Colonic mucosa (tissue), 4 donors: ENCODE measurements at places on chromosomes 12 and 14. TPM values are rescaled to one million over a fixed set of nuclear protein-coding genes. Genes with fewer than 3 reads are reported as not detected.

- H3K36me3 ChIP-seq: no peaks in the 10 kb centered on the region
- H3K27me3 ChIP-seq: no peaks in the 10 kb centered on the region
- no peak for DNase-seq
- H3K4me3 ChIP-seq: no peak overlapping the region
Measured at GRCh38 chr12:15634010-15634683, 155.0 kb downstream of the EPS8 start.

- no peaks in the 10 kb centered on the region for H3K4me1 ChIP-seq
- no peak overlapping the region for H3K4me3 ChIP-seq
- H3K27ac ChIP-seq: no peak overlapping the region
- DNase-seq: no peak
Measured at GRCh38 chr12:69435644-69436043, 34.5 kb upstream of the FRS2 start.

DNA sequence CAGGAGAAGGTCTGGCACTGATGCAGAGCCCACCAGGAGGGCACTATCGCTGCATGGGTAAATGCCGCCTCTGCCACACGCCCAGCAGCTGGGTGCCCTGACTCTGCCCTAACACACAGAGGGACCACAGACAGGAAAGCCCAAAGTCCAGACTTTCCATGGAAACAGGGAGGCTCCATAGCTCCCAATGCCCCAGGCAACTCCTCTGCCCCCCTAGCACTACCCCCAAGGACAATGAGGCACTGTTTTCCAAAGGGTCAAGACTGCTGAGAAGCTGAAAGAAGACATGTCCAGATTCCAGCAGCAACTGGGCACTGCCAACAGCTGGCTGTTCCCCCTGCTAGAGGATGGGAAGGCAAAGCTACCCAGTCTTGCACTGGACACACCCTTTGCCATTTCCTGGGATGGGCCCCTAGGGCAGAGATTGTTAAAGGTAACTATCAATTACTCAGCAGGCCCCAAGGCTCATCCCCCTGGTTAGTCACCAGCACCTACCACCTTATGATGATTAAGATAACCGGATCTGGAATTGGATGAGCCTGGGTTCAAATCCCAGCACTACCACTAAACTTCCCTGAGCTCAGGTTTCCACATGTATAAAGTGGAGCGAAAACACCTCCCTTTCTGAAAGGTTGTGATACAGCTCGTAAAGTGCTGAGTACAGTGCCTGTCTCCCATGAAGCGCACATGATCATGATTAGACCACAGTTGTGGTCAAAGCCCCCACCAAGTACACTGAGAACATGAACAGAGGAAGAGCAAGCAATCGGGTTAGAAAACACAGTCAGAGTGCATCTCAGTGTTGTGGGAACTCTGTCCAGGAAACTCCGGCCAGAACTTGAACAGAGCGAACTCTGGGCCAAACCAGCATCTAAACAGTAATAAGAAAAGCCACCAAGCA is 3.3 kb downstream of the PXN start:
- no peaks in the 10 kb centered on the region for H3K27me3 ChIP-seq
- peak overlapping the region; percentile 6 for H3K4me3 ChIP-seq
- H3K36me3 ChIP-seq: no peaks in the 10 kb centered on the region
- peaks cover 18% of the 10 kb centered on the region for H3K4me1 ChIP-seq

GRCh38 chr14:57485635-57486034 is 8.0 kb downstream of the CCDC198 start:
- no peak for DNase-seq
- H3K36me3 ChIP-seq: no peaks in the 10 kb centered on the region
- no peaks in the 10 kb centered on the region for H3K27me3 ChIP-seq
- H3K4me3 ChIP-seq: no peak overlapping the region
- H3K27ac ChIP-seq: no peak overlapping the region

DNA sequence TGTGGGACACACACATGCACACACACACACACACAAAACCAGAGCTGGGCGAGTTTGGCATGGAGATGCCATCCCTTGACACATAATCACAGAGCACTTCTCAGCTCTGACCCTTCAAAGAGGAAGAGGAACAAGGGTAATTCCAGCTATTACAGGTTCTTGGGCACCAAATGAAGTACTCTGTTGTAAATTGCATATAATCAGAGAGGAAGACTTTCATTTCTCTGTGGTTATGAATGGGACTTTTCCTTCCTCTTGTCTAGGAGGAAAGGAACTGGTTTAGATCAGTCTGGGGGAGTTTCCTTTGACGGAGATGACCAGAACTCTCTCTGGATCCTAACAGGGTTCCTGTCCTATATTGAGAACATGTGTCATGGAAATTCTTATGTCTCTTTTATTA is 26.4 kb upstream of the FGF6 start:
- H3K36me3 ChIP-seq: no peaks in the 10 kb centered on the region
- no peak overlapping the region for H3K27ac ChIP-seq
- H3K4me1 ChIP-seq: no peaks in the 10 kb centered on the region
- H3K4me3 ChIP-seq: no peak overlapping the region
- H3K27me3 ChIP-seq: no peaks in the 10 kb centered on the region
- DNase-seq: no peak

- H3K36me3 ChIP-seq: no peaks in the 10 kb centered on the region
- H3K27me3 ChIP-seq: no peaks in the 10 kb centered on the region
Measured at GRCh38 chr14:104723651-104724406, at the start of gene ADSS1. ADSS1 (plus strand) TSS chr14:104724229; CDS start chr14:104724271, 42 bp downstream.

- no peaks in the 10 kb centered on the region for H3K4me1 ChIP-seq
- H3K27me3 ChIP-seq: no peaks in the 10 kb centered on the region
- DNase-seq: no peak
- H3K36me3 ChIP-seq: no peaks in the 10 kb centered on the region
- H3K27ac ChIP-seq: no peak overlapping the region
Measured at GRCh38 chr12:101521136-101521535, 46.0 kb downstream of the SPIC start.

- no peak overlapping the region for H3K27ac ChIP-seq
- H3K4me3 ChIP-seq: no peak overlapping the region
- no peak for DNase-seq
- no peaks in the 10 kb centered on the region for H3K36me3 ChIP-seq
Measured at GRCh38 chr12:31887109-31887811, 72.0 kb upstream of the RESF1 start.

Gene SLCO1C1
- total RNA-seq: 0.35 TPM

Gene KRT74
- total RNA-seq: not detected
